Left colon (tissue), 2 donors: ENCODE measurements at places on chromosomes 6 and 20. TPM values are rescaled to one million over a fixed set of nuclear protein-coding genes. Genes with fewer than 3 reads are reported as not detected.

- DNase-seq = no peak
Measured at GRCh38 chr6:161624111-161624510, 350.2 kb upstream of the AGPAT4 start.

GRCh38 chr6:112215488-112216284, 38.7 kb downstream of the LAMA4 start:
- no peak for DNase-seq

- DNase-seq = peak; percentile 60
Measured at GRCh38 chr20:11204926-11205768, 531.3 kb upstream of the JAG1 start.

GRCh38 chr6:8844968-8845367, 409.6 kb upstream of the SLC35B3 start:
- DNase-seq = no peak

DNA sequence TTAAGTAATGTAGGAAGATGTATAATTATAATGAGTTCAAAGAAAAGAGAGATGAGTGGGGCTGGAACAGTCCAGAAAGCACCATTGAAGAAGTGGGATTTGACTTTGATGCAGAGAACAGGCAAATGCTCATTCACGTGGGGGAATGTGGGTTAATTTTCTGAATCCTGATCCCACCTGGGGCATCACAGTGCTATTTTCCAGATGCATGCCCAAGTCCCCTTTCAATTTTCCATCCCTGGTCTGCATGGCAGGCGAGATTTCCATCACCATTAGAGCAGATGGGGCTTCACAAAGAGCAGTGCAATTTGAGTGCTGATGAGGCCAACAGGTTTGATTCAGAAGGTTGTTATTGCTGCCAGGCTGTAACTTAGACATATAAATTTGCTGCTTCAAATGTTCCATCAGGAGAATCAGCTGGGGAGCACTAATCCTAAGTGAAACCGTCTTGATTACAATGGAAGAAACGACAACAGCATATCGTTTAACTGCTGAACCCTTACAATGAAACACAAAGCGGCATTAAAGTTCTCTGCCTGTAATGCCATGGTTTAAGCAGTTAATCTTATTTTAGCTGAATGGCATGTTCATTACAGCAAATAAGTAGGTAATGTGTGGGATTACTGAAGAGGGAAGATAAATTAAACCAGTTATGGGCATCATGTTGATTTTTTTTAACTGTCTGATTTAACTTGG, 45.2 kb downstream of the OSTM1 start:
- DNase-seq = no peak

GRCh38 chr20:18853946-18854646, 40.5 kb downstream of the SCP2D1 start:
- no peak for DNase-seq

DNA sequence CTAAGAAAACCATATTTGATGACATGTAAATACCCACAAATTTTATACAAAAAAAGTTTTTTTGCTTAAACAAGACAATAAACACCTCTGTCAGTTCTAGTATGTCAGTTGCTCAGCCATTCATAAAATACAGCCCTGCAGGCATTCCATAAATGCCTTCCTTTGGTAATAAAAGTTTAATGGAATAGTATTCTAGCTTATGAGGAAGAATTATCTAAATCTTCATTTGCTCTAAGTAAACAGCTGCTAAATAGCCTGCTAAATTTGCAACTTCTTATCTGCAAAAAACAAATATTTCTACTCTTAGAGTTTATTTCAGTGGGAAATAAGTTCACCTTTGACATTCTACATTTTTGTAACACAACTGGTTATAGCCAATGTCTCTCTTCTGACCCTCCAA, 108.8 kb downstream of the SMLR1 start:
- DNase-seq = no peak

DNA sequence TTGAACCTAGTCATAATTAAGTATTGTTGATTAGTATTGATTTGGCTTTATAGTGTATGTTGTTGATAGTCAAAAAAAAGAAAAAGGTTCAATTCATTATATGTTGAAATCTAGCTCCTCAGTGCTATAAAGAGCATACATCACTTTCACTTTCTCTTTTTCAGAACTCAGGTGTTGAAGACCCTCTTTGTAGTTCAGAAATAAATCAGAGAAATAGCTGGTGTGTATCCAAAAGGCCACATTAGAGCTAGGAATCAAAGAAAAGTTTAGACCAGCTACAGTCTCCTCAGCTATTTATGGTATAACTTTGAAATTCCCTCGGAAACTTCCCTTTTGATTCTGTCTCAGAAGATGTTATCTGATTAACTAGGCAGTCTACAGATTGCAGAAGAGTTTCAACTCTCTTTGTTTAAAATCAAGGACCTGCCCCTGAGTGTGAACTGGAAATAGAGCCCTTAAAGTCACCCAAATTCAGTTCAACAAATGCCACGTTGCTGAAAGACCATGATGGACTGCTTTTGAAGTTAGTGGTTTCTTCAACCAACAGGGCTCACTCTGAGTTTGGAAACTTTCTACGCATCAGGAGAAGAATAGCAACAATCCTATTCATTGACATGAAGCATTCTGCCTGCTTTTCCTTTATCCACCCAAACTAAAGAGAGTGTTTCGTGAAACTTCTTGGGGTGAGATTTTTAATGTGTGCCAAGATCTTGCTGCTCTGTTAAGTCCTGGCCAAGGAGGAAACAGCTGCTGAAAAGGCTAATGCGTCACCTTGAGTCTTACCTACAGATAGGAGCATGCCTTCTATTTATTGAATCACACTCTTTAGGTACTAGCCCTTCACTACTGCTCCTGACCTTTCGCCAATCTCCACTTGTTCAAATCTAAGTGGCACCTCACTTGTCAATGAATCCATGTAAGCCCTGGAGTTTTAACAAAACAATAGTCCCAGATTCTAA, 111.7 kb downstream of the TNFRSF21 start:
- DNase-seq = no peak

- no peak for DNase-seq
Measured at GRCh38 chr6:68256391-68256790, 378.7 kb upstream of the ADGRB3 start.

DNA sequence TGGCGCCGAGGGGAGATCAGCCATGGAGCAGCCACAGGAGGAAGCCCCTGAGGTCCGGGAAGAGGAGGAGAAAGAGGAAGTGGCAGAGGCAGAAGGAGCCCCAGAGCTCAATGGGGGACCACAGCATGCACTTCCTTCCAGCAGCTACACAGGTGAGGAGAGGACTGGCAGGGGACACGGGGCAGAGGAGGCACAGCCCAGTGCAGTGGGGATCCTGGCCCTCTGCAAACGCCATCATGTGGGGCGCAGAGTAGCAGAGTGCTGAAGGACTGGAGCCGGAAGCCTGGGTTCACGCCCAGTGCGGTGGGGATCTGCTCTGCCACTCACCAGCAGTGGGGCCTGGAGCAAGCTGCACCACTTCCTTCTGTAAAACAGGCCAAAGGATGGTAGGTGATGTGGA, 41.1 kb upstream of the FANCE start:
- no peak for DNase-seq

- no peak for DNase-seq
Measured at GRCh38 chr6:113893866-113894265, 36.7 kb downstream of the MARCKS start.

DNA sequence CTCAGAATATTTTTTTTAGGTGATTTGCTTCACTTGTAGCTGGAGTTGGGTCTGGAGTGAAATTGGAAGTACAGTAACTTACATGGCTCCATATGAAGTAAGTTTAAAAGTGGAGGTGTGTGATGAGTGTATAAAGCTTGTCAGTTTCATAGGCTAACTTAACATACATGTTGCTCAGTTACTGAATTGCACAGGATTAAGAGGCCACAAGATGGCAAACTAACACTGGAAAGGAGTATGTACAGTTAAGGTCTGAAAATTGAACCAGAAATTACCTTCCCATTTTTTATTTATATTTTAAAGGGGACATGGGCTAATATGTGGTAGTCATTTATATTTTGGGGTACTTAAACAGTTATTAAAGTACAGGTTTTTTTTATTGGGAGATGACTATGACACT, 45.3 kb upstream of the SMIM8 start:
- no peak for DNase-seq

- no peak for DNase-seq
Measured at GRCh38 chr6:14499841-14500240, 382.3 kb downstream of the CD83 start.

DNA sequence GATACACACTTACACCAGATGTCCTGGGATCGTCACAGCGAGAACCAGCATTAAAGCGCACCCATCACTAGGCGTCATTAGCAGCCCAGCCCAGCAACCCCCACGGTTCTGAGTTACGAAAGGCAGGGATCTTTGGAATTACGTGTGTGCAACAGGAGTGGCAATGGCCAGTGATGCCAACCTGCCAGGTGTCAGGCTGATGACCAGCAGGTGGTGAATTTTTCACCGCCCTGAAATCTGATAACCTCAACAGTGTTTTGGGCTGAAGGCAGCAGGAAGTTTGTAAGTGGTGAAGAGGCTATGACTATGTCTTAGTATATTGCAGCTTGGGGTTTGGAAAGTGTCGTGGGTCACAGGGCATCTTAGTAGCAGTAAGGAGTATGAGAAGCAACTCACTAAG, 166.1 kb downstream of the TMEM242 start:
- DNase-seq = no peak

DNA sequence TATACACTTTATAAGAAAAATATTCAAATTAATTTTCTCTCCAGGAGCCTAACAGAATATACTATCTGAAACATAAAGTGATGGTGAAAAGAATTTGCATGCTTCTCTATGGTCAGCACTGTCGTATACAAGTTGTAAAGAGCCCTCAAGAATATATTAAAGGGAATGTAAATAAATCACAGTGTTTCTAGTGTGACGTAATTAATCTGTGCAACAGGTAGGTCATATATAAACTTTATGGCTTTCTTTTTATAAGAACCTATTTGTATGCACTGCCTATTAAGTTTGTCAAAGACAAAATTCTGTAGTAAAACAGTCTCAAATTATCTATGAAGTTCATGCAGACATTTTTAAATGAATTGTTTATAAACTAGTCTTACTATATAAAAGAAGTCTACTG, 347.9 kb upstream of the EYS start:
- no peak for DNase-seq

GRCh38 chr6:160124007-160124406, 2.4 kb downstream of the SLC22A1 start:
- DNase-seq = no peak

DNA sequence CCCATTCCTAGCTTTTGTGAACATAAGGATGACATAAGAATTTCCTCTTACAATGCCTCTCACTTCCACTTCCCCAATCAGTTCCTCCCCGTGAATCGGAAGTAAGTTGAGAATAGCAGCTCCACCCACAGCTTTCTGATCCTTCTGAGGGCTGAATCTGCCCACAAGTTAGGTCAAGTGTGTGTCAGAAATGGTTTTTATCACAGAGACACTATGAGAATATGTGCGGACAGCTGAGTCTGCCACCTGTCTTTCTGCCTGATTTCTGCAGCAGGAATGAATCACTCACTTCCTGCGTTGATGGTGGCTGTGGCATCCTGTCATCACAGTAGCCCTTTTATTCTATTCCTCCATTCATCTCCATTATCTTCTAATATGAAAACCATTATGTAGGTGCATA, 70.2 kb downstream of the RIN2 start:
- DNase-seq = no peak

- DNase-seq = no peak
Measured at GRCh38 chr6:28648035-28648877, 122.6 kb downstream of the GPX5 start.

DNA sequence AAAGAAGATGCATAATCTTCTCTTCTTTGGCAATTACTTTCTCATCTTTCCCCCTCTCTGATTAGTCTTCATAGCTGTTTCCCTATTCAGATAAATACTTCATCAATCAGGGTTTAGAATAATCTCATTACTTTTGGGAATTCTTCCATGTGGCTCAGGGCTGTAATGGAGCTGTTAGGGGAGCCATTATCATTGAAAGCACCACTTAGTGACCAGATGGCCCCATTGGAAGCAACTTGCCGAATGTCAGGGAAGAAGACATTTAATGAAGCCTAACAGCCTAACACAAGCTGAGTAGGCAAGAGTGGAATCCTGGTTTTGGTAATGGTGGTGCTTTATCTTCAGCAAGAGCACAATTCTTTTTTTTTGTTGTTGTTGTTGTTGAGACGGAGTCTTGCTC, 45.0 kb downstream of the TIAM2 start:
- no peak for DNase-seq

- no peak for DNase-seq
Measured at GRCh38 chr6:16841241-16841640, 80.0 kb upstream of the ATXN1 start.

GRCh38 chr20:31632548-31633338, 5.0 kb upstream of the COX4I2 start:
- no peak for DNase-seq

DNA sequence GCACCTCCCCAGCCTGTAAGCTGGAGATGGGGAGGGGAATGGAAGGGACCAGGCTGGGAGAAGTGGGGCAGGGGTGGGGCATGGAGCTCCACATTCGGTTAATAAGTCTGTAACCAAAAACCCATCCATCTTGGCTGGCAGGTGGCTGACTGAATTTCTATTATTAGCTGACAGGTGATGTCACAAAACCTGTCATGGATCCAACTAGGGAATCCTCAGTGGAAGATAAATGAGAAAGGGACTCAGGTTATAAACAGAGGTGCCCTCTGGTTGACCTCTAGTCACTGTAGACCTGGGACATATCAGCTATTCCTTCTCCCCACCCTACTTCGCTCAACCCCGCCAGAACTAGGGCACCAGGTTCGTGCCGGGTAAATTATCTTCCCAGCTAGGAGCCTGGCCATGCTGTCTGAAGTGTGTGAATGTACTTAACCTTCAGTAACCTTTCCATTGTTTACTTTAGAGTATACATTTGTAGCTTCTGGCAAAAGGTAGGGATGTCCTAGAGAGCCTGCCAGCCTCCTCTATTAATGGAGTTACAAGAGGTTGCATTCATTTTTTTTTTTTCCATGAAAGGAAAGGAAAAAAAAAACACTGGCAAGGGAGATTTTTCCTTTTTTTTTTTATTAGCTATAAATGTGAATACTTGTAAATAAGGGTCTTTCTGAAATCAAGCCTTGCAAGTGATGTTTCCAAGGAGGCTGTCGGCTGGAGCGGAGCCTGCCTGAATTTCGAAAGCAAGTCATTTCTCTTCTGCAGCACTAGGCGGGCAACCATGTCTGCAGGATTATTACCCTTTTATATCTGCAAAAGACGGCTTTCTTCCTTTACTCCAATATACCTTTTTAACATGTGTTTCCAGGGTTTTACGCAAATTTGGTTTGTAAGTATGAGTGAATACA, 135.9 kb downstream of the TMEM242 start:
- no peak for DNase-seq

- DNase-seq = no peak
Measured at GRCh38 chr6:31581434-31582229, 592 bp downstream of the LTB start.

- DNase-seq = peak; percentile 76
Measured at GRCh38 chr6:14984519-14984853, 261.4 kb upstream of the JARID2 start.

- peak; percentile 81 for DNase-seq
Measured at GRCh38 chr20:58150772-58151171, 77.7 kb downstream of the ANKRD60 start.

The PRKN gene
- total RNA-seq = 5.4 TPM

The RIPPLY2 gene
- not detected for total RNA-seq

The HSPA1B gene
- 296 TPM for total RNA-seq

The TINAG gene
- total RNA-seq = 41.6 TPM

The FOXA2 gene
- total RNA-seq = 15.4 TPM

The SFTA2 gene
- total RNA-seq = not detected

The LKAAEAR1 gene
- not detected for total RNA-seq

The USP49 gene
- total RNA-seq = 2.1 TPM

The CAP2 gene
- total RNA-seq = 3.4 TPM

The C6orf58 gene
- not detected for total RNA-seq

The STMND1 gene
- total RNA-seq = 1.4 TPM

The NKAIN2 gene
- 0.12 TPM for total RNA-seq

The C4B gene
- 3.8 TPM for total RNA-seq

The NEURL2 gene
- 4.7 TPM for total RNA-seq

The TRIM31 gene
- 278 TPM for total RNA-seq
